Mammary epithelial cell (primary cell): ENCODE measurements at places on chromosomes 3 and 15.

DNA sequence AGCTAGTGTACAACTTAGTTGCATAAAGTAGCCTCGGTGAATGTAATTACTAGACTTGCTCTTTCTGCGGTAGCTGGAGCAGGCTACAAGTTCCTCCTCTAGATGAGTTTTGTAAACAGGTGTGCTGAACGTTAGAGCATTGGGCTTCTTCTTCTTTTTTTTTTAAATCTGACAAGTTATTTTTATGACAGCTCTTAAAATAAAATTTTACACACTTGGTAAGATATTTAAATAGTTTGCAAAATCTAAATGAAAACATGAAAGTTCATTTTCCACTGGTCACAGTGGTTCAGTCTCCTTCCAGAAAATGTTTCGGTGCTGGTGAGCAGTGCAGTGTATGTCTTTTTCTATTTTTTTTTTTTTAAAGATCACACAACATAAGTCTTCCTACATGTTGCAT is 3.0 kb downstream of the CCR9 start:
- no peak for DNase-seq

- no peak for DNase-seq
These were observed 22.7 kb downstream of the SACM1L start for GRCh38 chr3:45711931-45712330.

DNA sequence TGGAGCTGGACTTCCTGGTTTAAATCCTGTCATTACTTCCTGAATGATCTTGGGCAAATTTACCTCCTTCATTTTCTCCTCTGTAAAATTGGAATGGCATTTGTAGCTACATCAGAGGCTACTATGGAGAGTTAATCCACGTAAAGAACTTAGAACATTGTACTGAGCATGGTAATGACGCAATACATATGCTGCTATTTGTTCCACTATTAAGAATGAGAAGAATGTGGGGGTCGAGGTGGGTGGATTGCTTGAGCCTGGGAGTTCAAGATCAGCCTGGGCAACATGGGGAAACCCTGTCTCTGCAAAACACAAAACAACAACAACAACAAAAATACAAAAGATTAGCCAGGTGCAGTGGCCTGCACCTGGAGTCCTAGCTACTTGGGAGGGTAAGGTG is 250.6 kb downstream of the RYR3 start:
- DNase-seq, result no peak

DNA sequence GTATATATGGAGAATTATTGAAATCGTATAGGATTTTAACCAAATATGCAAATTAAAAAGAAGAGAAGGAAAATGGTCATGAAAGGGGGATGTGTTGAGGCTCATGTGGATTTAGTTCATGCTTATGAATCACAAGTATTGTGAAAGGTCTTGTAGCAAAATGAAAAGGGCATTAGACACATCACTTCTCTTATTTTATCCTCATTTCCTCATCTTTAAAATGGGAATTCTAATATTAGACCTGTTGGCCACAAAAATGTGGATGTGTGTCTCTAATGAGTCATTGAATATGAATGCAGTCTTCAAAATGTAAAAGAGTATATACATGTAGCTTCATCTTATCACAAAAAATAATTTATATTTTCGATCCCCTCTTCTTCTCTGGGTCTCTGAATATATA is 14.9 kb upstream of the ALCAM start:
- DNase-seq, result peak; percentile 75

GRCh38 chr3:195188426-195188927 is 82.5 kb downstream of the XXYLT1 start:
- DNase-seq, result no peak

DNA sequence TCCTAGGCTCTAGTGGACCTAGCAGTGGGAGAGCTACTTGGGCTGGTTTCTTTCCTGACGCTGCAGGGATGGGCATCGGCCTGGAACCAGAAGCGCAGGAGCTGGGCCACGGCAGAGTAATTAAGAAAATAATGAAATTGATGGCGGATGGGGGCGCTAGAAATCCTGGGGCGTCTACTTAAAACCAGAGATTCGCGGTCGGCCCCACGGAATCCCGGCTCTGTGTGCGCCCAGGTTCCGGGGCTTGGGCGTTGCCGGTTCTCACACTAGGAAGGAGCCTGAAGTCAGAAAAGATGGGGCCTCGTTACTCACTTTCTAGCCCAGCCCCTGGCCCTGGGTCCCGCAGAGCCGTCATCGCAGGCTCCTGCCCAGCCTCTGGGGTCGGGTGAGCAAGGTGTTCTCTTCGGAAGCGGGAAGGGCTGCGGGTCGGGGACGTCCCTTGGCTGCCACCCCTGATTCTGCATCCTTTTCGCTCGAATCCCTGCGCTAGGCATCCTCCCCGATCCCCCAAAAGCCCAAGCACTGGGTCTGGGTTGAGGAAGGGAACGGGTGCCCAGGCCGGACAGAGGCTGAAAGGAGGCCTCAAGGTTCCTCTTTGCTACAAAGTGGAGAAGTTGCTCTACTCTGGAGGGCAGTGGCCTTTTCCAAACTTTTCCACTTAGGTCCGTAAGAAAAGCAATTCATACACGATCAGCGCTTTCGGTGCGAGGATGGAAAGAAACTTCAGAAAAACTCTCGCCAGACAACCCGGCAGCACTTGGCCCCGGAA is 6.1 kb downstream of the SOX14 start:
- DNase-seq, result no peak

DNA sequence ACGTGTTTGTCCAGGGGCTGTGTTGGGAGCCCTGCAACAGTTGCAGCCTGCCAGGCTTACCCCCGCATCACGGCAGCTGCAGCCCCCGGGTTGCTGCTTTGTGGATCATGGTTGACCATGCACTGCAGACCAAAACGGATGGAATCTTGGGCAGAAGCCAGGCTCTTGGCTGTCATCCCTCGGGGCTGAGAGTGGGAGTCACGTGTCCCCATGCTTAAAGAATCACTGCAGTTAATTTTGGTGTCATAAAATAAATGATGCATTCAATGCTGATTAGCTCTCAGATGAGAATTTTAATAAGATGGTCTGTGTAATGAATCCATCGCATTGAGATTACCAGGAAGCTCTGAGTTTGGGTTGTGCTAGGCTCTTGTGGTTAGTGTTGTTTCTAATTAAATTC is 115.6 kb downstream of the CHDH start:
- no peak for DNase-seq
